MCF 10A (cell line): ENCODE measurements at places on chromosomes 11 and 22. TPM values are rescaled to one million over a fixed set of nuclear protein-coding genes. Genes with fewer than 3 reads are reported as not detected.

Gene TRIM66
- total RNA-seq = 27.3 and 27.4 TPM in 2 replicates

Gene OR2AG2
- 0.37 and 0.39 TPM in 2 replicates for total RNA-seq

Gene CAPRIN1
- total RNA-seq = 190 and 219 TPM in 2 replicates

Gene CCDC73
- 0.09 and 0.17 TPM in 2 replicates for total RNA-seq

Gene MS4A15
- total RNA-seq = not detected in 2 replicates

Gene GNAZ
- total RNA-seq = 0.82 and 0.98 TPM in 2 replicates

Gene SCYL1
- 70.9 and 75.5 TPM in 2 replicates for total RNA-seq

Gene SYT13
- not detected in 2 replicates for total RNA-seq

Gene SEPTIN3
- total RNA-seq = 0.21 and 0.29 TPM in 2 replicates

Gene MS4A8
- total RNA-seq = not detected in 2 replicates

Gene SIK2
- total RNA-seq = 13.7 and 18.6 TPM in 2 replicates

Gene SMTNL1
- not detected in 2 replicates for total RNA-seq

Gene OR2D2
- total RNA-seq = 0.37 and 0.56 TPM in 2 replicates

Gene CPSF7
- 99.9 and 111 TPM in 2 replicates for total RNA-seq

Gene C11orf58
- 230 and 249 TPM in 2 replicates for total RNA-seq

Gene NTM
- not detected in 2 replicates for total RNA-seq

Gene IGSF22
- not detected in 2 replicates for total RNA-seq

Gene KIF18A
- 8.9 and 12.9 TPM in 2 replicates for total RNA-seq

Gene SEPTIN5
- total RNA-seq = 2.0 and 3.5 TPM in 2 replicates

Gene RAB38
- 77.7 and 80.9 TPM in 2 replicates for total RNA-seq

Gene RTN4RL2
- 2.0 and 3.2 TPM in 2 replicates for total RNA-seq

Gene RTL10
- 16.8 and 20.6 TPM in 2 replicates for total RNA-seq

Gene CBL
- 35.5 and 45.7 TPM in 2 replicates for total RNA-seq

Gene FAM180B
- total RNA-seq = not detected in 2 replicates

Gene LRRC56
- total RNA-seq = 0.54 and 0.75 TPM in 2 replicates

Gene STK33
- 0.20 and 0.58 TPM in 2 replicates for total RNA-seq

Gene AP2A2
- 70.5 and 70.6 TPM in 2 replicates for total RNA-seq

Gene SEC14L6
- total RNA-seq = not detected in 2 replicates

Gene USH1C
- not detected in 2 replicates for total RNA-seq

Gene MOGAT2
- not detected in 2 replicates for total RNA-seq

Gene APOA1
- not detected in 2 replicates for total RNA-seq

Gene DBX1
- not detected in 2 replicates for total RNA-seq

Gene OR8A1
- total RNA-seq = not detected in 2 replicates

Gene CCDC116
- total RNA-seq = 0.21 TPM in 1 of 2 replicates, not detected in the other

Gene ZNF70
- total RNA-seq = 3.3 and 4.5 TPM in 2 replicates

Gene DDTL
- total RNA-seq = 2.1 and 2.5 TPM in 2 replicates

Gene MS4A6E
- not detected in 2 replicates for total RNA-seq

Gene HTR3B
- not detected in 2 replicates for total RNA-seq

Gene OMP
- total RNA-seq = not detected in 2 replicates

Gene SLC43A1
- 1.7 and 3.2 TPM in 2 replicates for total RNA-seq

Gene DDIAS
- total RNA-seq = 3.6 and 7.7 TPM in 2 replicates

Gene INPP5J
- total RNA-seq = 0.61 and 0.66 TPM in 2 replicates

Gene NUDT8
- 3.6 and 6.9 TPM in 2 replicates for total RNA-seq

Gene SNX32
- not detected in 2 replicates for total RNA-seq

Gene DYNC2H1
- total RNA-seq = 23.0 and 23.5 TPM in 2 replicates

Gene SMIM38
- not detected in 2 replicates for total RNA-seq

Gene PLXNB2
- total RNA-seq = 199 and 200 TPM in 2 replicates

Gene NPTXR
- total RNA-seq = 0.93 and 0.96 TPM in 2 replicates

Gene NRGN
- total RNA-seq = 1.4 TPM in 1 of 2 replicates, not detected in the other

Gene KRTAP5-8
- not detected in 2 replicates for total RNA-seq

Gene C11orf52
- total RNA-seq = 1.3 and 2.0 TPM in 2 replicates

Gene GRAMD4
- total RNA-seq = 15.6 and 23.7 TPM in 2 replicates
